Fibroblast of mammary gland (primary cell): ENCODE measurements at places on chromosomes 1 and 21.

GRCh38 chr1:168991667-168992475 is 114.6 kb upstream of the ATP1B1 start:
- no peak for DNase-seq

- DNase-seq = peak; percentile 67
Measured at GRCh38 chr1:244665771-244666217, 12.9 kb downstream of the DESI2 start.

DNA sequence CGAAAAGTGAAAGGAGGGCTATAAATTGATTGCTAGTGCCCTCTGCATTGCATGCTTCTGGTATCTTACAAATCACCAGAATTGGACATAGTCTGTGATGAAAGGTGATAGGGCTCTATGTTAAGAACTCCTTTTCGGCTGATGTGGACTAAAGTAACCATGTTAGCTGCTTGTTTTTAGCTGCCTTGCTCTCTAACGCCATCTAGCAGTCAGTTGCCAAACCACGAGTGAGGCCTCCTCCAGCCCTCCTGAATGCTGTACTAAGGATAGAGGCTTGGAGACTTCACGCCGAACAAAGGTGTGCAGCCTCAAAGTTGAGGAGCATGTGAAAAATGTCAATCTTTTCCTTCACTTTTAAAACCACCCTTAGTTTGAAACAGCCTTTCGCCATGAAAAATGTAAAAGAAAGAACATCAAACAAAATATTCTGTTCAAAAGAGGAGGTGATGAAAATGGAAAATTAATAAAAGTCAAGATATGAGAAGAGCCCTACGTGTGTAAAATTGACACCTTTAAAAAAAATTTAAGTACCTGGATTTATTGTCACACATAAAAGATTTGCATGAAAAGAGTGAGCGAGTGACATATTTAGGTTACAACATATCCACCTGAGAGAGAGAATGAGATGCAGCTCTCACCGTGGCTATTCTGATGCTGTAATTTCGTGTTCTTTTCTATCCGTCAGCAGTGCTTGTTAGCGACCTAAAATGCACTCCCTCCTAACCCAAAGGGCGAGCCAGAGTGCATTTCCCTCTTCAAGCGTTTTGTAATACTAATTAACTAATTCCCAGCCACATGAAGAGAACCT is 8.1 kb downstream of the LRRC53 start:
- DNase-seq = peak; percentile 52

DNA sequence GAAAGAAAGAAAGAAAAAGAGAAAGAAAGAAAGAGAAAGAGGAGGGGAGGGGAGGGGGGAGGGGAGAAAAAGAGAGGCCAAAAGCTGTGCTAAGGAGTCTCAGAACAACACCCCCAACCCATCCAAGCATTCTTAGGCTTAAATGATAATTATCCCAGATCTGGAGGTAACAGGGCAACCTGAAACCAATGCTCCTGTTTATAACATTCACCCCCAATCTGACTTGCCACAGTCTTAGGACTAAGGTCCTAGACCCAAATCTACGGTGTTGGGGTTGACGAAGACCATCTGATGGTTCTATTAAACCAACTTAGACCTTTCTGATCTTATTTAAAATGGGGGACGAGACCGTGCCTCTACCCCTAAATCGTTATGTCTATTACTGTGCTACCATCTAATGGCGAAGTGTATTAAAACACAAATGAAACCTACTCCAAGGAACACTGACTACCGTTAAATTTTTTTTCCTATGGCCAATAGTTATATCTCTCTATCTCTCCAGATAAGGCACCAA is 119.3 kb upstream of the CDC42BPA start:
- peak; percentile 71 for DNase-seq

DNA sequence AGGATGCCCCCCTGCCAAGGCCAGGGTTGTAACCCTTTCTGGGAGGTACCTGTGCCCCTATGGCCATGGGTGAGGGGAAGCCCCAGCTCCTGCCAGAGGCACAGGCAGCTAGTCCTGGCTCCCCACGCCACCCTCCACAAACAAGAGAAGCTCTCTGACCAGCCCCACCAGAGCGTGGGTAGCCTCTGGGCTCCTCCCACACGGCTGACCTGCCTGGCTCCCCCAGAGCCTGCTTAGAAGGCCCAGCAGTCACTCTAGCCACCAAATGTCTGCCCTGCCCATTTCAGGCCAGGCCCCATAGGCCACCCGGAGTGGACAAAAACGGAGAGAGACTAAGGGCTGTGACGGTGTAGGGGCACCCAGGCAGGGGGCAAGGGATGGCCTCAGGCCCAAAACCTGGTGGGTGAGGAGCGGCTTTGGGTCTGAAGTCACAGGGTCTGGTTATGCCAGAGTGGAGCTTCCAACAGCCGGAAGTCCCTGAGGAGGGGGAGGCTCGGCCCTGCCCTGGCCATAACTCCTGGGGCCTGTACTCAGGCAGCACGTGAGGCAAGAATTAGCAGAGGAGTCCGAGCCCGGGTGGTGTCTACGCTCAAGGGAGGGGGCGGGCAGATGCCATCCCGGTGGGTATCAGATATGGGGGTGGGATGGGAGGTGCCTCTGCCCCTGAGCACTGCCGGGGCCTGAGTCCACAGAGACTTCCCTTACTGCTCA is 155.4 kb downstream of the CASZ1 start:
- DNase-seq = no peak

GRCh38 chr1:246142320-246142893 is 364.7 kb downstream of the SMYD3 start:
- peak; percentile 99 for DNase-seq

DNA sequence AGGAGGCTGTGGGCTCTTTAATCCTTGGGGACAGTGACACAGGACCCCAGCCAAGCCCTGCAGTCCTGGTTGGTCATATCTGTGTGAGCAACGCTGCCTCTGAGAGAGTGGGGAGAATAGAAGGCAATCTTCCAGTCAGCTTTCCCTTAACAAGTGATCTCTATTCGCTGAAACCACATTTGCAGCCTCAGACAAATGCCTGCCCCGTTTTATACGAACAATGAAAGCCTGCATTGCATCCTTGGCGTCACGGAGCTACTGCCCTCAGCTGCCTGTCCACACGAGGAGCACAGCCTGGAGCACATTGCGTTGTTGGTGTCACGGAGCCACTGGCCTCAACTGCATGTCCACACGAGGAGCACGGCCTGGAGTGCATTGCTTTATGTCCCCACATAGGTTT is 150.2 kb upstream of the ARHGEF16 start:
- DNase-seq = no peak

DNA sequence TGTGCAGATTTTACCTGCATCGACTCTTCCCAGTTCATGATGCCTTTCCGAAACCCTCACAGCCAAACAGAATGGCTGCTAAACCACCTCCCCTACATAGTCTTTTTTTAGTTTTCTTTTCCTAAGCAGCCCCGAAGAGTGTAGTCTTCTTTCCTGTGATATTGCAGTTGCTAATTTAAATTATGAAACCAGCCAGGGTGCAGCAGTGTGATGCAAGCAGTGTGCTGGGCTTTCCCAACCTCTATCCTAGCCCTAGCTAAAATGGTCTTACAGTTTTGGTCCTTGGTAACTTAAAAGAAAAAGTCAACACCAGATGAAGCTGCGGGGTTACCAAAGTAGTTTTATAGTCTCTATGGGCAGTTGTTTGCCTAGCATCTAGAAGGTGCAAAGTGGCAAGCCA is 82.0 kb upstream of the GCLM start:
- no peak for DNase-seq
